ENCODE measurements at places on chromosomes 16 and 17.
A peak's percentile ranks its signal among the peaks of the same experiment; 100 is the strongest.

- DNase-seq, result no peak
These were observed 9.7 kb downstream of the MRM3 start for GRCh38 chr17:791829-792228.

- peak; percentile 30 for DNase-seq
These were observed 84.9 kb upstream of the GNG13 start for GRCh38 chr16:885391-885790.

DNA sequence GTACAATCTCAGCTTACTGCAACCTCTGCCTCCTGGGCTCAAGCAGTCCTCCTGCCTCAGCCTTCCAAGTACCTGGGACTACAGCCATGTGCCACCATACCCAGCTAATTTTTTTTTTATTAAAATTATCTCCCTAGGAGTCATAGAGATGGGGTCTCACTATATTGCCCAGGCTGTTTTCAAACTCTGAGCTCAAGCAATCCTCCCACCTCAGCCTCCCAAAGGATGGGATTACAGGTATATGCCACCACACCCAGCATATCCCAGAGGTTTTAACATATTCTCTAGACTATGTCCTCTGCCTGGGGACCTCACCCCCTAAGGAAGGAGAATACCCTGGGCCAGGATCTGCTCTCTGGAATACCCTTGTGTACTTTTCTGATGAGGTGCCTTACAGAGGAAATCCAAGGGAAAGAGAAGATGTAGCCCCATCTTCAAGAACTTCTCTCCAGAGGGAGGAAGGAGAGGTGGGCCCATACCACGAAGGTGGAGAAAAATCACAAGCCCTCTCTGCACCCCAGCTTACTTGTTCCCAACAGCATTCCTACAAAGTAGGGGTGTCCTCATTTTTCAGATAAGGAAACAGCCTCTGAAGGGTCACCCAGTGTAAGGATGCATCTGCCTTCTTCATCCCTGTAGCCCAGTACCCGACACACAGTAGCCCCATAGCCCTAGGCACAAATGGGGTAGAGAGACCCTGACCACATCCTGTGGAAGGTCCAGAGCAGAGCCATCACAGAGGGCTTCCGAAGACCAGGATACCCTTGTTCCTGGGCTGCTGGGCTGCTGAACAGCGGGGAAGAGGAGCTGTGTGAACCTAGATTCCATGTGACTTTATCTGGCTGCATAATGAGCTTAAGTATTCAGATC is 151.6 kb downstream of the SOCS1 start:
- no peak for DNase-seq

DNA sequence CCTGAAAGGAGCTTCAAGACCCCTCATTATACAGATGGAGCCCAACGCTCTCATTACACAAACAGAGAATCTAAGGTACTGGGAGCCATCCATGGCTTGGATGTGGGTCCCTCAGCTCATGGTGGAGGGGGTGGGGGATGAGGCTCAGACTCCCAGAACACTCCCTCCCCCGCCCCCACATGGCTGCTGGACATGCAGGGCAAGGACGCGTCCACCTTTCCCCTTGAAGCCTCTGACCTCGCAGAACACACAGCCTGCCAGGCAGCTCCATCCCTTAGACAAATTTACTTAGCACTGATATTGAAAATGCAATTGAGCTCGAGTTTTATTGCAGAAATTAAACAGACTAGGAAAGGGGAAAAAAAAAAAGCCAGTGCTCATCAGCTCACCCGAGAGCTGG is 203.9 kb downstream of the ZNF423 start:
- no peak for DNase-seq

GRCh38 chr17:27521281-27522027 is 65.2 kb downstream of the KSR1 start:
- DNase-seq, result no peak

DNA sequence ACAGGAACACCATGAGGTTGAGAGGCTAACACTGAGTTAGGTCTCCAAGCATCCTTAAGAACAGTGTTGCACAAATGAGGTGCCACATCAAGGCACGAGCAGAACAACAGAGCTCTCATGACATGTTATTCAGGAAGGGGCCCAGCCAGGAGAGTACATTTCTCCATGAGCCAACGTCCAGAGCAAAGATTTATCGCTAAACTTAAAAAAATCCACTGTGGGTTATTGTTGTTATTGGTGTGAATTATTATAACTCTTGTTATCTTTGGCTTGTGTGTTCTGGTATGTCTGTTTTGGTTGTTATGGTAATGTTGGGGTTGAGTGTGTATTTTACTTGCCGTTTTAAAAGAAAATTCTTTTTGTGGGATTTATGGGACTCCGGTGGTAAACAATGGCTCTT is 68.9 kb upstream of the MSI2 start:
- DNase-seq, result no peak

- DNase-seq, result peak; percentile 8
These were observed 33.9 kb downstream of the MYH11 start for GRCh38 chr16:15822957-15823356.

GRCh38 chr17:66229783-66230538 is 746 bp upstream of the APOH start:
- no peak for DNase-seq

GRCh38 chr16:31265329-31266245 is 5.8 kb downstream of the ITGAM start:
- DNase-seq, result no peak

DNA sequence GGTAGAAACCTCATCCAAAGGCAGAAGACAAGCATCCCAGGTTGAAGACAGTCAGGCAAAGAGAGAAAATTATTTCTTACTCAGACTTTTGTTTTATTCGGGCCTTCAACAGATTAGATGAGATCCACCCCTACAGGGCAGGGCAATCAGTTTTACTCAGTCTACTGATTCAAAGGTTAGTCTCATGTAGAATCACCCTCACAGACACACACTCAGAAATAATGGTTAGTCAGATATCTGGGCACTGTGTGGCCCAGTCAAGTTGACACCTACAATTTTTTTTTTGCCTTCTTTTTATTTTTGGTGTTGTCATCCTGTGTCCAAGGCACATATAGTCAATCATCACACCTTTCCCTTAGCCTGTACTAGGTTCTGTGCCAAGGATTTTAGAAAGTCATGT is 729.8 kb downstream of the WWOX start:
- no peak for DNase-seq

- no peak for DNase-seq
These were observed 279.5 kb downstream of the SEC14L1 start for GRCh38 chr17:77420095-77420803.

GRCh38 chr16:20774703-20775362 is 11.0 kb downstream of the ACSM3 start:
- DNase-seq, result peak; percentile 8

DNA sequence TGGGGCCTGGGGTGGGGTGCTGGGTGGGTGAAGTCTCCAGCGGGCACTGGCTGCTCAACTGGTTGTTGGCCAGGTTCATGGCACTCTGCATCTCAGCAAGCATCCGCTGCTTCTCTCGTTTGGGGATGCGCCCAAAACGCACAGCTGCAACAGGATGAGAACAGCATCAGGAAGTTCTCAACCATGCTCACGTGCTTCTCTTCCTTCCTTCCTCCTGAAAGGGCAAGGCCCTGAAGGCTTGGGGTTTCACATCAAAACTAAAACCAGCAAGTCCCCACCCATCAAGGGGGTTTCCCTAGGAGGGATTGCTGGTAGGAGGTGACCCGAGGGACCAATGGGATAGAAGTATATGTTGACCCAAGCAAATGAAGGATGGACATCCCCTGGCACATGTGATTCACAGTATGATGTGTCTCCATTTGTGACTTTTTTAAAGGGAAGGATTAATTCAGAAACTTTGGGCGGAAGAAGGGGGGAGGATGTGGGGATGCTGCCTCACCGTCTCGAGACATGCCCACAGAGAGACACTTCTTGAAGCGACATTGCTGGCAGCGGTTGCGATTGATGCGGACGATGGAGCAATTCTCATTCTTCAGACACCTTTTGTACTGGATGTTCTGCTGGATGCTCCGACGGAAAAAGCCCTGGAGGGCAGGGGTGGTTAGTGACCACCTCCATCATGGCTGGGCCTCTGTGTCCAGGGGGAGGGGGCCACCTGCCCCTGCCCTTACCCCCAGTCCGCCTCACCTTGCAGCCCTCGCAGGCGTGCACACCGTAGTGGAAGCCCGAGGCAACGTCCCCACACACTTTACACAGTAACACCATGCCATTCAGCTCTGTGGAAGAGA is 4.2 kb downstream of the NR1D1 start:
- no peak for DNase-seq

DNA sequence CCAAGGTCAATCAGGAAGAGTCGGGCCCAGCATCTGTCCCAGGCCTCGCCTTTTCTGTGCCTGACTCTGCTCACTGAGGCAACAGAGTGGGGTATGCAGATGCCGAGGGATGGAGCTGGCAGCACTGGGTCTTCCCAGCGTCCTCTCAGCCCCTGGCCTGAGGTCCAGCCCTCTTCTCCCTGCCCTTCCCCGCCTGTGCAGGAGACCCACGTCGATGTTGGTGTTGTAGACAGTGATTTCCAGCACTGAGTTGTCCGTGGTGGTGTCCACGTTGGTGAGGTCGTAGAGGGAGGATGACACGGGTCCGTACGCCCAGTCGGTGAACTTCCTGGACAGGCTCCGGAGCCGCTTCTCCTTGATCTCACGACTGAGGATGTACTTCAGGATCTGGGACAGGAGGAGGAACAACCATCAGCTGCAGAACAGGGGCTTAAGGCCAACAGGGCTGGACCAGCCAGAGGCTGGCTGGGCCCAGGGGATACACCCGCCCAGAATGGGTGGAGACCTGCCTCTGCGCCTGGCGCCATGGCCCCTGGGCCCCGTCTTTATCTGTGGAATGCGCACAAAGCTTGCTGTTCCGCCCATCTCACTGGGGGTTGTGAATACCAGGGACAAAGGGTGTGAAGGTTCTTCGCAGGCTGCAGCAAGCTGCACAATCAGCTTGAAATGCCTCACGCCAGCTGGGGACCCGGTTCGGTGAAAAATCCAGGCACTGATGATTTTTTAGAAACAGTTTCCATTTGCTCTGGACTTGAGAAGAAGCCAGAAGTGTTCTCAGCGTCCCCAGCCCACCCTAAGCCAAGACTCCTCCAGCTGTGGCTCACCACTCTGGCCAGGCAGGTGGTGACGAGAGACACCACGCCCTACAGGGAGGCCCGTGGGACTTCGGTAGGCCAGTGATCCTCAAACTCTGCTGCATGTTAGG is 27.5 kb downstream of the TRPV3 start:
- DNase-seq, result peak; percentile 64

DNA sequence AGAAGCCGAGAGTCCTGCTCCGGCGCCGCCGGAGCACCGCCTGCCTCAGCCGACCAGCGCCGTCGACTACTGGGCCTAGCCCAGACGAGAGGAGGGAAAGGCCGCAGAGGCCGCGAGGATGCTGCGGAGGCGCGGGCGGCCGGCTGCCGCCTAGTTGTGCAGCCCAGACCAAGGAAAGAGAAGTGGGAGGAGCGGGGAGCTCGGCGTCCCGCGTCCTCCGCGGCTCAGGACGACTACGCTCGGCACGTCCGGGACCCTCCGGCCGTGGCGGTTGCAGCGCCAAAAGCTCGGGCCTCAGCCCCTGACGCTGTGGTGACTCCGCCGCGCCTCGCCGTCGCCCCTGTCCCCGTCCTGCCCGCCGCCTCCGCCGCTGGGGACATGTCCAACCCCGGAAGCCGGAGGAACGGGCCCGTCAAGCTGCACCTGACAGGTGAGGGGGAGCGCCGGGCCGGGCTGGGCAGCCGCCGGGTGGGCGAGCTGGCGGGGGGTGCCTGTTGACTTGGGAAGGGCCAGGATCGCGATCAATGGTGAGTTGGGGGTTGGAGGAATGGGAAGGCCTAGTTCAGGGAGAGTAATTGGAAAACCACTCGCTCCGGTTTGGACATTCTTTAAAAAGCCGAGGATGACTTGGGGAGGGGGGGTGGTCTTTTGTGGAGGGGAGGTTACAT is 37.7 kb downstream of the RNF135 start:
- DNase-seq, result peak; percentile 26

DNA sequence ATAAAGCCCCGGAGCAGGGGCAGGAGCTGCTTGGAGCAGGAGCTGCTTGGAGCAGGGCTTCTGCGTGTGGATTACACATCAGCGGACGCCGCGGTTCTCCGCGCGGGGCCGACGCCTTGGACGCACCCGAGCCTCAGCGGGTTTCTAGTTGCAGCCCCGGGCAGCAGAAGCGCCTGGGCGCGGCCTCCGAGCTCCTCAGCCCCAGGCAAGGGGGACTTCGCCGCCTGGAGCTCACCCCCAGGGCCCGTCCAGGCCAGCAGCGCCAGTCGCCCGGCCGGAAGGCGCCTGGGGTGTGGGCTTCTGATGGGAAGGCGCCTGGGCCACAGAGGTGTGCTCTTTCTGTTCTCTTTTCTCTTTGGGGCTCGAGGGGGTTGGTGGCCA is 6.3 kb downstream of the FOXF1 start:
- DNase-seq, result no peak

- DNase-seq, result no peak
These were observed 61.5 kb downstream of the HELZ start for GRCh38 chr17:67183531-67183930.

GRCh38 chr16:72844225-72844920 is 203.6 kb downstream of the ZFHX3 start:
- DNase-seq, result no peak

DNA sequence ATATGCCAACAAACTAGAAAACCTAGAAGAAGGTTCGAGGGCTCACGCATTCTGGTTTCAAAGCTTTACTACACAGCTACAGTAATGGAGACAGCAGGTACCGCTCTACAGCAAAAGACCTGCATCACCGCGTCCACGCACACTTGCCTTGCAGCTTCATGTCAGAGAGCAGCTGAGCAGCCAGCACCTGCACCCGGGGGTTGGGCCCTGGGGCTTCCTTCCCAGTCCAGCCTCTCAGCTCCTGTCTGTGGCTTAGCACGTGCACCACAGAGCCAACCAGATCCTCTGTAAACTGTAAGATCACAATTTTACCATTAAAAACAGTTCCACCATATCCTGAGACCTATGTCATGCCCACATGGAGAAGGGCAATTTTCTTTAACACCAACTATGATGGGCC is 15.3 kb downstream of the MEAK7 start:
- no peak for DNase-seq

- peak; percentile 54 for DNase-seq
These were observed 7.3 kb downstream of the THRA start for GRCh38 chr17:40069751-40070708.

- peak; percentile 12 for DNase-seq
These were observed 67.9 kb downstream of the TRIM37 start for GRCh38 chr17:59038734-59039133.

DNA sequence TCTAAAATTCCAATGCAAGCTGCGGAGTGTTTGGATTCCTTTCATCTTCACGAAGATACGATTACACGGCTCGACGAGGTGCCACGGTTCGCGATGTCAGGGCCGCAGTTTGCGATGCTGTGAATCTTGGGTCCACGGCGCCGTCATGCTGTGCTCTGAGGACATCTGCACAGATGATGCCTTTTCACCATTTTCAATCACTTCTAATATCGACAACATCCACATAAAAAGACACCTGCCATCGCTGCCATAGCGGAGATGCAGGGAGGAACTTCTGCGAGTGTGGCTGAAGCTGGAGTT is 6.8 kb upstream of the APRT start:
- no peak for DNase-seq

DNA sequence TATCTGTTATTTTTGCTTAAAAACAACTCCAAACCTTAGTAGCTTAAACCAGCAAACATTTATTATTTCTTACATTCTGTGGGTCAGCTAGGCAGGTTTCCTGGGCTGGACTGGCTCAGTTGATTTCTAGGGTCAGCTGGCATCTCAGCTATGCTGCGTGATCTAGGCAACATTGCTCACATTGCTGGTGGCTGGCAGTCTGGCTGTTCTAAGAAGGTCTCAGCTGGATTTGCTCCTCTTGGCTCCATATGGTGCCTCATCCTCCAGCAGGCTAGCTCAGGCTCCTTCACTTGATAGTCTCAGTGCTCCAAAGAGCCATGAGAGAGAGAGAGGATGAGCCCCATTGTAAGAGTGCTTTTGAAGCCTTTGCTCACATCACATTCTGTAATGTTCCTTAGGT is 470.6 kb upstream of the CDH5 start:
- DNase-seq, result no peak

GRCh38 chr17:15462976-15463772 is 4.2 kb downstream of the CDRT4 start:
- DNase-seq, result peak; percentile 37
